Activated T-helper 1 cell treated with anti-CD3 and anti-CD28 coated beads, Interleukin-12 subunit alpha, Interleukin-12 subunit beta, Interleukin-2, Interleukin-4 antibody, amounts not matched to agents 30 ng/mL and 10 ng/mL and 1 ng/mL, durations not matched to agents 14 hours and 24 hours and 36 hours (primary cell): ENCODE measurements at places on chromosomes 12 and 14.

DNA sequence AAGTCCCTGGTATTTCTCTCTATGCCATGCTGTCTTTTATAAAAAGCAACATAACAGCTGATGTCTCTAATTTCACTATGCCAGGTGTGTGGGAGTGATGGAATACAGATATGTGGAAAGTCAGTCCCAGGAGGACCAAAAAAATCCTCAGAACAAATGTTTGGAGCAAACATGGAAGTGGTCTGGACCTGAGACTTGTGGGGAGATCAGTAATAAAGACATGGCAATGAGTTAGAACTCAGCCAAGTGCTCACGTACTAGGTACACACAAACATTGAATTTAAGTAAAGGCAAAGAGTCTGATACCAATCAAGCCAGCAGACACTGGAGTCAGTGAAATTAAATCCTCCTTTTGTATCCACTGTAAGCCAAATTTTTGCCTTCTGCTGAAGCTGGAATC is 223.6 kb downstream of the ALG10B start:
- no peaks in the 10 kb centered on the region for H3K27me3 ChIP-seq
- H3K36me3 ChIP-seq = no peaks in the 10 kb centered on the region
- H3K4me1 ChIP-seq = no peaks in the 10 kb centered on the region
- no peak overlapping the region for H3K4me3 ChIP-seq
- no peak for DNase-seq

DNA sequence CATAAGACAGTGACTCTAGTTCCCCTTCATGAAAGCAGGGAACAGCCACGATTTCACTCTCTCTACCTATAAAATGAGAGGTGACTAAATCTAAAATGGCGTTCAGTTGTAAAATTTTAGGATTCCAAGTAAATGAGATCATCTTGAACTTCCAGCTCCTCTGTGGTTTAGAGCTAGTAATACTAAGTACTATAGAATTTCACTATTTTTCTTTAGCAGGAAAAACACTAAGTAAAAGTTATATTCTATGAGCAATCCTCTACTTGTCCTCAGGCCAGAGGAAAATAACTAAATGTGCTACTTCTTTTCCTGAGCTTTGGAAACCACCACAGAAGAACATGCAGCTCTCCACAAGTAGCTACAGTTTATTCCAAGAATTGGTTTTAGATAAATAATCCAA is 55.6 kb downstream of the NIN start:
- H3K27ac ChIP-seq = no peak overlapping the region
- peaks cover 32% of the 10 kb centered on the region for H3K36me3 ChIP-seq
- no peak overlapping the region for H3K4me3 ChIP-seq
- H3K27me3 ChIP-seq = no peaks in the 10 kb centered on the region
- DNase-seq = no peak

GRCh38 chr12:93582351-93582750 is 9.9 kb downstream of the SOCS2 start:
- H3K27me3 ChIP-seq = peaks cover 1% of the 10 kb centered on the region
- DNase-seq = no peak

- no peak for DNase-seq
- peaks cover 2% of the 10 kb centered on the region for H3K36me3 ChIP-seq
- no peak overlapping the region for H3K4me3 ChIP-seq
- H3K4me1 ChIP-seq = peaks cover 27% of the 10 kb centered on the region
Observed at GRCh38 chr12:92088805-92089204, 56.8 kb downstream of the BTG1 start.

- no peak overlapping the region for H3K4me3 ChIP-seq
- H3K27ac ChIP-seq = no peak overlapping the region
Observed at GRCh38 chr12:110372056-110372425, 31.5 kb downstream of the ANAPC7 start.

DNA sequence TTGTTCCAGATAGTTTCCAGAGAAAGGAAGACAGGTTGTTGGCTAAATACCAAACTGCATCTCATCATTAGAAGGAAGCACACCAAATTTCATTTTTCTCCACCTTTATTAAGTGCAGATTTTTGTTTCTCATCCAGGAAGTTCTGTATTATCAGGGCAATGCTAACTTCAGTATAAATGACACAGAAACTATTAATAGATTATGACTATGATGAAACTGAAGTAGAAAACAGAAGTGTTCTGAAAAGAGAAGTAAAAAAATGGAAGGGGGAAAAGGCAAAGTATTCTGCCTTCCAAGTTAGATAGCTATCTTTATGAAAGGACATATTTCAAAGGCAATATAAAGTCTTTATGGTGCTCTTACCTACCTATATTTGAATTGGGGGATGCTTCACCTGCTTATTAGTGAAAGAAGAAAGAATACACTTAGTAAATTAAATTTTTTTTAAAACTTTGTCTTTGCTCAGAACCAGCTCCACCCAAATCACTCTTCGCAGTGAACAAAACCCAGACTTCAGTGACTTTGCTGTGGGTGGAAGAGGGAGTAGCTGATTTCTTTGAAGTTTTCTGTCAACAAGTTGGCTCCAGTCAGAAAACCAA is 223.9 kb downstream of the PTPRO start:
- DNase-seq = no peak
- peak overlapping the region; percentile 80 for H3K27ac ChIP-seq

DNA sequence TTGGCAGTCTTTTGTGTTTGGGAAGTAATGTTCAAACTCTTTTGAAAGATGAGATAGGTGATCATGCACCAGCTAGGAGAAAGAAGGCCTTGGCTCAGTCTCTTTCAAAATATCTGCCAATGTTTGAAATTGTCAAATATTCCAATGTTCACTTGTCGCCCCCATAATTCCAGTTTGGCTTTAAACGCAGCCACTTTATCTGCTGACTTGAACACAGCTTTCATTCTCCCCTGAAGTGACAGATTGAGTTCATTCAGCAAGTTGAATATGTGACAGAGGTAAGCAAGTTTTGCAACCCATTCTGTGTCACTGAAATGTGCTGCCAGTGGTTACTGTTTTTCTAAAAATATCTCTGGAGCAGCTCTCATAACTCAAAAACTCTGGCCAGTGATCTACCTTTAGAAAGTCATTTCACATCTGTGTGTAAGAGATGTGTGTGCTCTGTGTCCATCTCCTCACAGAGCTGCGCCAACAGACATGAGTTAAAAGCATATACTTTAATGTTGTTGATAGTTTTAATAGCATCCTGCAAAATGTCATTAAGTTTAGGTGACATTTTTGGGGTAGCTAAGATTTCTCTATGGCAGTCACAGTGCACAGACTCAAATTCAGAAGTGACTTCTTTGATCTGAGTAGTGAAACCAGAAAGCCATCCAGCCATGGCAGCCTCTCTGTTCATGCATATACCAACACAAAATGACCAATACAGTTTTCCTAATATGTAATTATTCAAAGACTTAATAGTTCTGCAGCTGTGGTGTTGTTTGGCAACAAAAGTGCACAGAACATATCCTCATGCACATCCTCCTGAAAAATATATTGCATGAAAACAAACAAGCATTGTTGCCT is 614.3 kb upstream of the MIS18BP1 start:
- H3K36me3 ChIP-seq = no peaks in the 10 kb centered on the region
- no peak overlapping the region for H3K27ac ChIP-seq
- H3K4me1 ChIP-seq = no peaks in the 10 kb centered on the region
- no peak for DNase-seq
- no peak overlapping the region for H3K4me3 ChIP-seq

DNA sequence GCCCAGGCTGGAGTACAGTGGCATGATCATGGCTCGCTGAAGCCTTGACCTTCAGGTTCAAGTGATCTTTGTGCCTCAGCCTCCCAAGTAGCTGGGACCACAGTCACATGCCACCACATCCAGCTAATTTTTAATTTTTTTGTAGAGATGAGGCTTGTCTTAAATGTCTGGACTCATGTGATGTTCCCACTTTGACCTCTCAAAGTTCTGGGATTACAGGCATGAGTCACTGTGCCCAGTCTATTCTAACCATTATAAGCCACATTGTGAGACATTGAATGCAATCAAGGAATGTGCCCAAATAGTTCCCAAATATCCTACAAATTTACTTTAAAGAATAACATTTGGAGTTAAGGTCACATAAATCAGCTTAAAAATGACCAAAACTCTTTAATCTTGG is 130.7 kb upstream of the ARID2 start:
- H3K27me3 ChIP-seq = peaks cover 7% of the 10 kb centered on the region
- no peak for DNase-seq
- H3K4me1 ChIP-seq = no peaks in the 10 kb centered on the region

GRCh38 chr12:97425802-97426491 is 36.7 kb upstream of the RMST start:
- H3K27ac ChIP-seq = no peak overlapping the region
- no peaks in the 10 kb centered on the region for H3K36me3 ChIP-seq
- H3K4me1 ChIP-seq = no peaks in the 10 kb centered on the region
- H3K4me3 ChIP-seq = no peak overlapping the region
- peaks cover 2% of the 10 kb centered on the region for H3K27me3 ChIP-seq

- peaks cover 6% of the 10 kb centered on the region for H3K27me3 ChIP-seq
- no peaks in the 10 kb centered on the region for H3K36me3 ChIP-seq
- H3K4me1 ChIP-seq = no peaks in the 10 kb centered on the region
- DNase-seq = no peak
- H3K27ac ChIP-seq = no peak overlapping the region
- H3K4me3 ChIP-seq = no peak overlapping the region
Observed at GRCh38 chr14:60553808-60554207, 44.9 kb downstream of the SIX6 start.

- no peak overlapping the region for H3K27ac ChIP-seq
- peaks cover 46% of the 10 kb centered on the region for H3K36me3 ChIP-seq
- H3K27me3 ChIP-seq = no peaks in the 10 kb centered on the region
- H3K4me3 ChIP-seq = no peak overlapping the region
- H3K4me1 ChIP-seq = no peaks in the 10 kb centered on the region
Observed at GRCh38 chr14:90023176-90023896, 38.5 kb upstream of the KCNK13 start.

GRCh38 chr14:92456215-92457015 is 57.2 kb upstream of the RIN3 start:
- H3K27ac ChIP-seq = no peak overlapping the region
- DNase-seq = no peak
- H3K27me3 ChIP-seq = no peaks in the 10 kb centered on the region
- H3K36me3 ChIP-seq = no peaks in the 10 kb centered on the region
- H3K4me3 ChIP-seq = no peak overlapping the region

DNA sequence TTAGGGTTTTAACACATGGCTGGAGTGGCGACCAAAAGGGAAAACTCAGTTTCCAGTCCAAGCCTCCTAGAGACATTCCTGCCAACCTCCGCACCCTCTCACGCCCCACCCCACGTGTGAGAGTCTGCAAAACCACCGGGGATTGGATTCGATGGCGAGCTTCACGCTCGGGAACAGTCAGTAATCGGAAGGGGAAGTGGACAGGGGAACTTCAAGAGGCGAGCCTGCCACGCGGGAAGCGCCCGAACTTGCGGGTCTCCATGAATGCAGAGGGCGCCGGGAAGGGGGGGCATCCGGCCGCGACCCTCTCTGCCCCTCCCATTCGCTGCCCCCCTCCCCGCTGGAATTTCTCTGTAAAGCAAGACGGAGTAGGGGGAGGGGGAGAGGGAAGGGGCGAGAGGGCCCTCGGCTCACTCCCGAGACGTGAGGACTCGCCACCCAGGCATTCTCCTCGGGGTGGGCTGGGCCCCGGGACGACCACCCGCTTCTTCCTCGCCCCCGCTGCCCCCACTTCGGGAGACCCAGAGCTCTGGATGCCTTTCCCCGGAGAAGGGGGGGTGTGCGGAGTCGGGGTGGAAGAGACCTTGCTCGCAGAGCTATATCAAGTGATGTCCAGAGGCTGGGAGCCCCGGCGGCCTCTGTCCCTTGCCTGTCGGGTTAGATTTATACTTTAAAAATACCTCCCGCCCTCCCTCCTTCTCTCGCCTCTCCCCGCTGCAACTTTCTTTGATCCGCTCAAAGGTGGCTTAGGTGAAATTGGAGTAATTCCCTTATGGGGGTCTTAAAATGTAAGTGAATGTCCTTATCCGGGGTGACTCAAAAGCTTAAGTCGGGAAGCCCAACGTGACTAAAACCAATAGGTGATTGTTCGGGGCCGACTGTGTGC is 2.5 kb upstream of the CCND2 start:
- peak overlapping the region; percentile 90 for H3K4me3 ChIP-seq
- no peaks in the 10 kb centered on the region for H3K27me3 ChIP-seq
- H3K36me3 ChIP-seq = peaks cover 9% of the 10 kb centered on the region

DNA sequence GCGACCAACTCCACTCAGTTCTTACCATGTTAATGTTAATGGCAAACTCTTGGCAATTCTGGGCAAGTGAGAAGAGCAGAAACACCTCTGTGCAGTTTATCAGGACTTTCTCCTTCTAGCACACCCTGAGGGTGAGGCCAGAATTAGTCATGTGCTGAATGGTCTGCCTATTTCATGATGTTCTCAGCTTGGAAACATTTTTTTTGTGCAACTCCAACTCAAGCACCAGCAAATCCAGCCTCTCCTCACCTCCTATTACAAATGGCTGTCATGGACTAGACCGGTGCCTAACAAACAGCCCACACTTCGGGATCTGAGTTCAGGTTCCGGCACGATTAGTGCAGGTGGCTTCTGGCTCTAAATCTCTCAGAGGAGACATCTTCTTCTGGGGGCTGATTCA is 246.0 kb downstream of the ZFP36L1 start:
- H3K27me3 ChIP-seq = peaks cover 4% of the 10 kb centered on the region
- no peak overlapping the region for H3K27ac ChIP-seq
- H3K4me1 ChIP-seq = no peaks in the 10 kb centered on the region
- H3K4me3 ChIP-seq = no peak overlapping the region
- no peaks in the 10 kb centered on the region for H3K36me3 ChIP-seq

DNA sequence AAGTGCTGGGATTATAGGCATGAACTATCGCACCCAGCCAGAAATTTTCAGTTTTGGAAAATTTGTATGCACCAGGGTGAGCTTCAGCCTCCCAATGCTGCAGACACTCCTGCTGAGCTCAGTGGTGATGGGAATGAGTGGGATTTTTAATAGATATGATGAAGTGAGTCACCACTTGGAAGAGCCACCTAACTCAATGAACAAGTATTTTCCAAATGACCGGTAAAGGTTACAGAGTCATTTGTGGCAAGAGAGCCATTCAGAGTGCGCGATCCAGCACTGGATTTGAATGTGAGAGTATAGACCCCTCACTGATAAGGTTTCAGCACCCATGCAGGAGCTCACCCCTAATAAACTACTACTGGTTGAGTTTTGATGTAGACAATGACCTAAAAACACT is 100.7 kb downstream of the PPP2R5C start:
- peaks cover 33% of the 10 kb centered on the region for H3K36me3 ChIP-seq
- H3K27me3 ChIP-seq = no peaks in the 10 kb centered on the region
- no peak overlapping the region for H3K4me3 ChIP-seq
- no peak overlapping the region for H3K27ac ChIP-seq
- peaks cover 38% of the 10 kb centered on the region for H3K4me1 ChIP-seq
- DNase-seq = no peak

GRCh38 chr12:102010265-102010994 is 51.4 kb downstream of the WASHC3 start:
- no peaks in the 10 kb centered on the region for H3K27me3 ChIP-seq
- H3K4me3 ChIP-seq = no peak overlapping the region
- H3K36me3 ChIP-seq = peaks cover 24% of the 10 kb centered on the region
- no peak for DNase-seq
- H3K4me1 ChIP-seq = peaks cover 7% of the 10 kb centered on the region

GRCh38 chr12:18461758-18462157 is 200.4 kb downstream of the PIK3C2G start:
- no peaks in the 10 kb centered on the region for H3K36me3 ChIP-seq
- no peak for DNase-seq
- no peak overlapping the region for H3K27ac ChIP-seq
